ENCODE measurements at places on chromosomes 1 and 21. TPM values are rescaled to one million over a fixed set of nuclear protein-coding genes. Genes with fewer than 3 reads are reported as not detected.

The SAMSN1 gene
- 5.8 TPM for total RNA-seq

The CD101 gene
- 1.1 TPM for total RNA-seq

The TAL1 gene
- total RNA-seq = 1.6 TPM

The PRKAA2 gene
- total RNA-seq = 35.2 TPM

The CHODL gene
- total RNA-seq = 1.4 TPM

The SWT1 gene
- 61.3 TPM for total RNA-seq

The RNF207 gene
- 8.7 TPM for total RNA-seq

The NBPF11 gene
- 12.0 TPM for total RNA-seq

The CLCA1 gene
- total RNA-seq = 0.16 TPM

The CDCA8 gene
- 0.31 TPM for total RNA-seq

The S100A1 gene
- total RNA-seq = 0.47 TPM

The CACNA1S gene
- total RNA-seq = under 0.01 TPM

GRCh38 chr1:109490029-109490933, 3.6 kb upstream of the CYB561D1 start:
- peak; percentile 66 for DNase-seq

- no peak for DNase-seq
Observed at GRCh38 chr1:225500624-225501192, 72.9 kb upstream of the LBR start.

- DNase-seq = no peak
Observed at GRCh38 chr1:94917251-94917650, 9.7 kb downstream of the CNN3 start.

DNA sequence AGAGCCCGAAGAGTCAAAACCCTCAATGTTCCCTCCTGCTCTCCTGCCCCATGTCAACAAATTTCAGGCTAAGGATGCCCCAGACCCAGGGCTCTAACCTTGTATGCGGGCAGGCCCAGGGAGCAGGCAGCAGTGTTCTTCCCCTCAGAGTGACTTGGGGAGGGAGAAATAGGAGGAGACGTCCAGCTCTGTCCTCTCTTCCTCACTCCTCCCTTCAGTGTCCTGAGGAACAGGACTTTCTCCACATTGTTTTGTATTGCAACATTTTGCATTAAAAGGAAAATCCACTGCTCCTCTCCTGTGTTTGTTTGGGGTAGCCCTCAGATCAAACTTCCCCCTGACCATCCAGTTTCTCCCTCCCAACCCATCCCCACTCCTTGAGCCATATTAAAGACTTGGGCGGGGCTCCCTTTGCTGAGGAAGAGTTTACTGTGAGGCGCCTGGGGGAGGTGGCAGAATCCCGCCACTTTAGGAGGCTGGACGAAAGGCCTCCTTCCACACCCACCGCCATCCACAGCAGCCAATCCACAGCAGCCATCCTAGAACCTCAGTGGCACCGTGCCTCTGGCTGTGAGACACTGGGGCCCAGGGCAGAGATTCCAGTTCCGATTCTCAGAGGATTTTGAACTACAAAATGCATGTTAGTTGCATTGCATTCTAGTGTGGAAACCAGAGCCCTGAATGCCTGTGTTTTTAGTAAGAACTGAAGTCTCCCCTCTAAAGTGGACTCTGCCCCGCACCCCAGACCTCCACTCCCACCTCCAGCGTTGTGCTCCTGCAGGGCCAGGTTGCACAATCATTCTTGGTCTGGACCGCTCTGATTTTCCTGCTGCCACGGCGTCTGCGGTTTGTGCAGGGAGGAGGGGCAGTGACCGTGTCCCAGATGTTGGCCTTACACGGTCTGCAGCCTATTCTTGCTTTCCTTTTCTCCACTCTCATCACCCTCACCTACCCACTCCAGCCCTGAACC, 3.0 kb downstream of the OLFML3 start:
- DNase-seq = no peak

- DNase-seq = no peak
Observed at GRCh38 chr1:61888808-61889207, 146.5 kb downstream of the PATJ start.

DNA sequence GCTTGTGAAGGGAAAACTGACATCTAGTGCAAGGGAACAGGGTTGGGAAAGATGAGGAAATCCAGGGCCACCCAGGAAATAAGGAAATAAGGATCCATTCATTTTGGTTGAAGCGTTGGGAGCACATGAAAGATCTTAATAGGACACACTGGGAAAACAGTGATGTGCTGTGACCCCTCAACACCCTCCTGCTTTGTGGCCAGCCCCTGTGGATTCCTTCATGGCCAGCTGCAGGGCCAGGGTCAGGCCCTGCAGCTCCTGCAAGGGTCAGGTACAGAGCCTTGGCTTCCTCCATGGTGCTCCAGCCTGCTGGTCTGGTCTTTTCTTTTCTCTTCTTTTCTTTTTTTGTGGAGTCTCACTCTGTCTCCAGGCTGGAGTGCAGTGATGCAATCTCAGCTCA, 18.8 kb upstream of the PIGM start:
- no peak for DNase-seq

DNA sequence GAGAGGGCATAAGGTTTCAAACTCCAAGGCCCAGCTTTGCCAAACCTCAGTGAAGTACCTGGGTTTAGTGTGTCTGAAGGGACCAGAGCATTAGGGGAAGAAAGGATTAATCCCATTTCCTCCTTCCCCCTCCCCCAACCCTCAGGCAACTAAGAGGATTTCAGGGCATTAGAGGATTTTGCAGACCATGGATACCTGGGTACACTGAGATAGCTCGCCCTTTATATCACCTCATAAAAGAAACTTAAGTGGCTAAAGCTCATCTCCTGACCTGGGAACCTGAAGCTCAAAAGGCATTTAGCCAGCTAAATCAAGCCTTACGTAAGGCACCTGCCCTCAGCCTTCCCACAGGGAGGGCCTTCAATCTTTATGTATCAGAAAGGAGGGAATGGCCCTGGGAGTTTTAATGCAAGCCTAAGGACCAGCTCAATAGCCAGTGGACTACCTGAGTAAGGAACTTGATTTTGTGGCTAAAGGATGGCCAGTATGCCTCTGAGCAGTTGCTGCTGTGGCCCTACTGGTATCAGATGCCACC, 26.4 kb upstream of the SMYD3 start:
- no peak for DNase-seq

- DNase-seq = no peak
Observed at GRCh38 chr1:162904579-162904978, 43.6 kb upstream of the CCDC190 start.

GRCh38 chr1:82700476-82700875, 899.7 kb downstream of the ADGRL2 start:
- DNase-seq = no peak

DNA sequence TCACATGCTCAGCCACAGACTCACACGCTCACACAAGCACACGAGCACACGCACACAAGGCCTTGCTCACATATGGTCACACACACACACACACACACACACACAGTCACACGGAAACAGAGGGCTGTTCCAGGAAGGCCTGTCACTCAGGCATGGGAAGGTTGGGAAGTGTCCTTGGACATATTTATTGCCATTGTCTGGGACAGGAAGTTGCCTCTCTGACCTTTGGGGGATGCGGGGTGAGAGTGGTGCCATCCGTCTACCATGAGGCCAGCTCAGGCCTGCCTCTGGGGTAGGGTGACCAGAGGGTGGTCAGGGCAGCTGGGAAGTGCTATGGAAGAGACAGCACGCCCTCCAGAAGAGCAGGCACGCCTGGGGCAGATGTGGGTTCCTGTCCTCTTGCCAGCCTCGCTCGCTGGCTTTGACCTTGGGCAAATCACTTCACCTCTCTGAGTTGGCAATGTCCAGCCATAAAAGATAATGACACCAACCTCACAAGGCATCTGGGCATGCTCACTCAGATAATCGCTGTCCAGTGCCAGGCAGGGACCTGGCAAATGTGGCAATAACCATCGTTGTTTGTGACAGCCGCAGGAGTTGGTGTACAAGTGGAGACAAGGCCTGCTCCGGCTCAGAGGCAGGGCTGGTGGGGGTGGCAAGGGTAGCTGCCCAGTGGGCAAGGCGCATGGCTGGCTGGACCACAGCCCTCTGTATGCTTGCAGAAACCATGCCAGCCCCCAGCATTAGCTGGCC, 8.0 kb upstream of the GUCA2A start:
- DNase-seq = no peak

GRCh38 chr1:16393570-16394521, 26.8 kb downstream of the SZRD1 start:
- DNase-seq = no peak

DNA sequence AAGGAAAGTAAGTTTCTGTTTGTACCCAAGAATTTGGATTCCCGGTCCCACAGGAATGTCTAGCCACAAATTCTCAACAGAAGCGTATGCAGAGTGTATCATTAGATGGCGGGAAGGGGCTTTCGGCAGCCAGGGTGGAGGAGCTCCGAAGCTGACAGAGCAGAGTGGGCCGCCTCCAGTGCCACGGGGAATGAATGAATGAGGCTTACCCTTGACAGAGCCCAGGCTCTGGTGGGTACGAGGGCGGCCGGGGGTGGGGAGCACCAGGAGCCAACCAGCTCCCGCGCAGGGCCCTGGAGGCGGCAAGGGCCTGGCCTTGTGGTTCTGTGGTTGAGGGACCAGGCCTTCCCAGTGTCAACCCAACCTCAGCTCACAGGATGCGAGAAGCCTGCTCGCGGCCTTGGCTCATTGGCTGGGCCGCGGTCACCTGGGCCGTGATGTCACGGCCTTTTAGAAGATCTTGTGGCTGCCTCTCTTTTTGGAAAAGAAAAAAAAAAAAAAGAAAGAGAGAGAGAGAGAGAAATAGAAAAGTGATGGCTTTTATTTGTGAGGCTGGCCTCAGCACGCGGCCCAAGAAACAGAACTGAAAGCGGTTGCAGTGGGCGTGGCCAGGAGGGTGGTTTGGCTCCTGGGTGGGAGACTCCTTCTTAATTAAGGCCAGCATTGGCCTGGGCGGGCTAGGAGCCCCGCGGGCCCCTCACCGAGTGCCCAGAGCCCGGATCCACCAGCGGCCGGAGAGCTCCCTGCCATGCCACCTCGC, 34.9 kb upstream of the RUNX3 start:
- DNase-seq = no peak

- DNase-seq = no peak
Observed at GRCh38 chr1:92376345-92376744, 77.5 kb downstream of the RPAP2 start.

GRCh38 chr1:211329764-211330201, 3.1 kb downstream of the TRAF5 start:
- no peak for DNase-seq

- DNase-seq = no peak
Observed at GRCh38 chr1:229023651-229024300, 247.1 kb upstream of the RAB4A start.

DNA sequence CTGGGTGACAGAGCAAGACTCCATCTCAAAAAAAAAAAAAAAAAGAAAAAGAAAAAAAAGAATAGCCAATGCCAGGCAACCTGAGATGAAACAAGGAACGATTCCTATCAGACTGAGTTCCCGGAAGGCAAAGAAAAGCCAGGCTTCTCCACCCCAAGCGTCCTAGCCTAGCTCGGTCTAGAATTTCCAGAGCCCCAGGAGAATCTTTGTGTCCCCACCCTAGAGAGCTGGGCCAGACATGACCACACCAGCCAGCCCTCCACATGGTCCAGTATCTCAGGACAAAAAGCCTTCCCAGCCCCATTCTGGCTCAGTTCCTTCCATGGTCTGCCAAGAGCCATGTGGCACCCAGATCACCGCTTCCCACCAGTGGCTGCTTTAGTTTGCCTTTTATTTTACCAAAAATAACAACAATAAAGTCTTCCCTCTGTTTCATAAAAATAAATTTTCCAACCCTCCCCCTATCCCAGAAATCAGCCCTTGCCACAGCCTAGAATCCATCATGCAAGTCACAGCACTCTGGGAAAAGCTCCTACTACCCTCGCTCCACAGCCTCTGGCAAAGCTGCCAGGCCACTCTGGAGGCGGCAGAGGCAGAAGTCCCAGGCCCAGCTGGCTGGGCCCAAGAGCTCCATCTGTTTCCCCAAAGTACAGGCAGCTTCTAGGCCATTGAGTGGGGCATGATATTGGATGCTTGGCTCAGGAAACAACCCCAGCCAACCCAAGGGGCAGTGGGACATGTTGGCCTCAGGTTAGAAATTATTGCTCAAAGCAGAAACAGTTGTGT, 3.5 kb upstream of the MKNK1 start:
- no peak for DNase-seq

GRCh38 chr1:89213347-89213746, 14.6 kb upstream of the GBP4 start:
- no peak for DNase-seq

GRCh38 chr1:96363826-96364225, 357.8 kb upstream of the PTBP2 start:
- DNase-seq = no peak

DNA sequence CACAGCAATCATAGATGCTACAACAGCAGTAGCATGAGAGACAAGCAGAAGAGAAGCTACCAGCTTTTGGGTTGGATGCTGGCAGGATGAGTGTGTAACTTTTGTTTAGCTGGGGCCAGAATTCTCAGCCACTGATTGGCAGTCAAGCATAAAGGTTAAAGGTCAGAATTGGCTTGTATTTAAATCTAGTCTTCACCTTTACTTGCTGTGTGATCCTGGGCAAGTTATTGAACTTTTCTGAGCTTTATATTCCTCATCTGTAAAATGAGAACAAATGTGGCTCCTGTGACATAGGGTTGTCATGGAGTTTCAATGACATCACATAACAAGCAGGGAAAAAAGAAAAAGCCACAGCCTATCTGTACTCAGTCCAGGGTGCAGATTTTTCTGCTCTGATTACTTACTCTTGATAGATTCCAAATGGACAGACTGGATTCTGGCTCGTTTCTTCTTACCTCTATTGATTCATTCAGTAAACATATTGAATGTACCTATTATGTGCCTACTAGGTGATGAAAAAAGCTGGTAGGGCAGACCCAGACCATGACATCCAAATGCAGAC, 2.8 kb upstream of the AZIN2 start:
- no peak for DNase-seq

- no peak for DNase-seq
Observed at GRCh38 chr1:18161690-18162089, 54.1 kb downstream of the IGSF21 start.

GRCh38 chr1:67110352-67110751, 24.4 kb downstream of the C1orf141 start:
- no peak for DNase-seq

GRCh38 chr1:236685917-236686814, at the start of gene ACTN2:
ACTN2 (plus strand) TSS chr1:236686499; CDS start chr1:236686674, 175 bp downstream.
- peak; percentile 25 for DNase-seq
